ENCODE measurements at places on chromosomes 1 and 21.

GRCh38 chr1:12339396-12339795 lies 109.6 kb downstream of the VPS13D start:
- H3K4me3 ChIP-seq = no peak overlapping the region
- H3K27ac ChIP-seq = no peak overlapping the region
- peaks cover 38% of the 10 kb centered on the region for H3K36me3 ChIP-seq
- no peak for DNase-seq
- no peaks in the 10 kb centered on the region for H3K27me3 ChIP-seq

DNA sequence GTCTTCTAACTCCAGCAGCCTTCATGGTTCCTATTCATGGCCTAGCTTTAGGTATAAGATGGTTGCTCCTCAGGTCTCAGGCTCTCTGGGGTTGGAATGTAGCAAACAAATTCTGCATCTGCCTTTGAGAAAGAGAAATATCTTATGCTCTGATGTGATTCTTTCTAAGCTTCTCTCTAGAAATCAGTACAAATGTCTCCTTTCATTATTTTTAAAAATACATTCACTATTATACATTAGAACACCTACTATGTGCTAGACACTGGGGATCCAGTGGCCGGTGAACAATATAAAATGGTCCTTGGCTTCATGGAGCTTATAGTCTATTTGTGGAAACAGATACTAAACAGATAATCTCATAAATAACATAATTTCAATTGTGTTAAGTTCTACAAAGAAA lies 16.1 kb upstream of the TMEM39B start:
- DNase-seq = no peak
- no peak overlapping the region for H3K27ac ChIP-seq
- no peaks in the 10 kb centered on the region for H3K27me3 ChIP-seq

- H3K27me3 ChIP-seq = no peaks in the 10 kb centered on the region
- no peak for DNase-seq
- H3K36me3 ChIP-seq = no peaks in the 10 kb centered on the region
- no peaks in the 10 kb centered on the region for H3K4me1 ChIP-seq
- no peak overlapping the region for H3K27ac ChIP-seq
Measured at GRCh38 chr1:99352821-99353220, 88.5 kb downstream of the PLPPR4 start.

DNA sequence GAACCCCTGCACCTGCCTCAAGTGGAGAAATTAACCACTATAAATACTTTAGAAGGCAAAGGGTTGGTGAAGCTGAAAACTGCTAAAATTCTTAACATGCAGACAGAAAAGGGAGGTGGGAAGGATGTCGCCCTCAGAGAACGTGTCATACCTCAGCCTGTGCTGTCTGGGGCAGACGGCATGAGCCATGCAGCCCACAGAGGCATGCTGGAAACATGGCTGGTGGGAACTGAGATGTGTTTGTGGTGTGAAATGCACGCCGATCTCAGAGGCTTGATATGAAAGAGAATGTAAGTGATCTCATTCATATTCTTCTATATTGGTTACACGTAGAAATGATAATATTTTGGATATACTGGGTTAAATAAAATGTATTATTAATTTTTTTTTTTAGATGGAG lies 16.3 kb downstream of the AGPAT3 start:
- H3K36me3 ChIP-seq = peaks cover 26% of the 10 kb centered on the region
- no peak overlapping the region for H3K27ac ChIP-seq
- DNase-seq = no peak
- no peak overlapping the region for H3K4me3 ChIP-seq
- peaks cover 55% of the 10 kb centered on the region for H3K4me1 ChIP-seq
- no peaks in the 10 kb centered on the region for H3K27me3 ChIP-seq

DNA sequence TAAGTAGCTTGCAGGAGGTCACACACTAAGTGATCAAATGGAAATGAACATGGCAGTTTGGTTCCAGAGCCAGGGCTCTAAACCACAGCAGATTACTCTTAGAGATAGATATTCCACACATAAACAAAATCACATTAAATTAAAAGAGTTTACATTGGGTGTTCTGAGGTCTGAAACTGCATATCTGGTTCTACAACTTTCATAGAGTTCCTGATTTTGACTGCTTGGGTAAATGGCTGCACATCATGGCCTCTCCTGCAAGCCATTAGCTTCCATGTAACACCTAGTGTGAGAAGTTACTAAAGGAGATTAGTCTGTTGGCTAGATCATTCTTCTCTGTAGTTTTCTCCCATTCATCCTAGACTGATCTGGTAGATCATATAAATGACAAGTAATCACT lies 12.8 kb upstream of the XCL2 start:
- peaks cover 32% of the 10 kb centered on the region for H3K27me3 ChIP-seq
- H3K4me1 ChIP-seq = peaks cover 23% of the 10 kb centered on the region
- H3K36me3 ChIP-seq = no peaks in the 10 kb centered on the region

DNA sequence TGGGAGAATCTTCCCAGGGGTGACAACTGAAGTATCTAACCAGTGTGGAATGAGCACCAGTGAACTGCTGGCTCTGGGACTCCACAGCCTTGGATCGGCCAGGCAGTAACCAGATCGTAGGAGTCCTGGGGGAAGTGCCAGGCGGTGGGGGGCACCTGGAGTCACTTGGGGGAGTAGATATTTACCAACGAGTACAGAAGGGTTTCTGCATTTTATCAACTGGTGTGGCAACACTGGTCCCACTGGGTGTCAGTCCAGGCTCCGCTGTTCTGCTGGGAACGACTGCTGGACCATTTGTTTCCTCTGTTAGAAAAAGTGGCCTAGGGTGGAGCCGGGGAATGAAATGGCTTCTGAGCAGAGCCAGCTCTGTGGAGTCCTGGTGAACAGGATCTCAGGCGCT lies 14.4 kb downstream of the HEYL start:
- DNase-seq = no peak
- peaks cover 8% of the 10 kb centered on the region for H3K27me3 ChIP-seq
- no peak overlapping the region for H3K27ac ChIP-seq
- H3K4me1 ChIP-seq = no peaks in the 10 kb centered on the region
- no peak overlapping the region for H3K4me3 ChIP-seq

GRCh38 chr1:235864931-235865525 lies 1.7 kb downstream of the LYST start:
- DNase-seq = no peak
- H3K27me3 ChIP-seq = no peaks in the 10 kb centered on the region

DNA sequence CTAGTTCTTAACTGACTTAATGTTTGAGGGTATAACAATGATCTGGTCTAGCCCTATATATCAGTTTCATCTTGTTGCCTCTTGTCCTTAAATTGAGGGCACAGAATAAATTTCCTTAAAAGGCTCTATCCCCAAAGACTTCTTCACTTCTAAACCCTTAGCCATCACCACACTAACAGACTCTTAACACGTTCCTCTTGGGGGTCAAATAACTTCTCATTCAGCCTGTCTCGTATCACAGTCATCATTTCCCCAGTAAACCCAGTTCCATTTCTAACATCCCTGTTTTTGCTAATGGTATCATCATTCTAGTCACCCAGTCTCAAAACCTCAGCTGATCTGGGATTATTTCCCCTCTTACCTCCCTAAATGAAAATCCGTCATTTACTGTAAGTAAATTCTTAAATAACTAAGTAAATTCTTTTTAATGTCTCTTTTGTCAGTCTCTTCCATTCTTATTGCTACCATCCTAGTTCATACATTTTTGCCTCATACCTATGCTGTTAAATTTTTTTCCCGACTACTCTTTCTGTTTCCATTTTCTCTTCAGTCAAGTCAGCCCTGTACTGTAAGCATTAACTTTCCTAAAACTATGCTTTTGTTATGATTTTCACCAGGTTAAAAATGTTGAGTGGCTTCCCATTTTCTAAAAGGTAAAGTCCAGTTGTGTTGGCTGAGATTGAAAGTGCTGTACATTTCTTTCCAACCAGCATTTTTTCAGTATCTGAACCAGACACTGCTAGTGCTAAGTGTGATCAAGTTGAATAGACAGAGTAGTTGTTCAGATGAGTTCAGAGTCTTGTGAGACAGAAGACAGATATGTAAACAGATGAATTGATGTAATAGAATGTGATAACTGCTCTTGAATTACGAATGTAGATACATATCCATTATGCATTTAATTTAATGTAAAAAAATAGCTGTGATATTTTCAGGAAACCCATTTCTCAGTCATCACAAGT lies 6.9 kb downstream of the CTTNBP2NL start:
- peaks cover 7% of the 10 kb centered on the region for H3K27me3 ChIP-seq
- no peaks in the 10 kb centered on the region for H3K36me3 ChIP-seq
- no peak overlapping the region for H3K27ac ChIP-seq
- no peak overlapping the region for H3K4me3 ChIP-seq

GRCh38 chr1:230515451-230516145 lies 89.5 kb upstream of the PGBD5 start:
- no peak for DNase-seq
- H3K27ac ChIP-seq = no peak overlapping the region
- no peaks in the 10 kb centered on the region for H3K36me3 ChIP-seq
- no peaks in the 10 kb centered on the region for H3K4me1 ChIP-seq
- peaks cover 12% of the 10 kb centered on the region for H3K27me3 ChIP-seq

DNA sequence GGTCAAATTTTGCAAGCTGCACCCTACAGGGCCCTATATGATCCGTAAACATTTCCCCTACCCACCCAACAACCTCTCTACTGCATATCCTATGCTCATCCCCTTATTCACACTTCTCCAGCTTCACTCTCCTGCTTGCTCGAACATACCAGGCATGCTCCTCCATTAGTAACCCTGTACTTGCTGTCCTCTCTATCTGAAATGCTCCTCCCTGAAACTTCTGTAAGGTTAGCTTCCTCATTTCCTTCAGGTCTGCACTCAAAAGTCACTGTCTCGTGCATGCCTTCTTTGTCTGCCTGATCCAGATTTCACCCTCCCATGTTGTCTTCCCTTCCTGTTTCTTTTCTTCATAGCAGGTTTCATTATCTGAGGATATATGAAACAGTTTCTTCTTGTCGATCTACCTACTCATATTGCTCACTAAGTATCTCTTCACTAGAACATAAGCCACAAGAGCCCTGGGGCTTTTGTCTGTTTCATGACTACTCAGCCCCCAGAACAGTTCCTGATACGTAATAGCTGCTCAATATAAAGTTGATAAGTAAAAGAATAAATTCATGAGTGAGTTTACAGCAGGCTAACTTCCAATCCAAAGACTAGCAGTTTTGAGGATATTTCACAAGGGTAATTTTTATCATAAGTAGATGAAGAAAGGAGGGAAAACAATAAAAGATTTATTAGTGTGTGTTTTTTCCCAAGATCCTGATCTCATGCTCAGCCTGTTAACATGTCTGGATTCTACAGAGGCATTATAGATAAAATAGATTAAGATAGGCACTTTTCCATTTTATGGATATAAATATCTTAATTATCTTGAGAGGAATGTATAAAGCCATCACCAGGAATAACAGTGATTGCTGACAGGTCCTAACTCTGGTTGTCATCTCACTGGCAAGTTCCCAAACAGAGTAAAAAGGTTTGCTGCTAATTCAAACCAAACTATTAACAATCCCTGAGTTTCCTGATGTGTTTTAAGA lies 392.5 kb upstream of the ESRRG start:
- no peak overlapping the region for H3K4me3 ChIP-seq
- H3K27ac ChIP-seq = no peak overlapping the region
- no peaks in the 10 kb centered on the region for H3K4me1 ChIP-seq
- DNase-seq = no peak
- no peaks in the 10 kb centered on the region for H3K27me3 ChIP-seq
- H3K36me3 ChIP-seq = no peaks in the 10 kb centered on the region

GRCh38 chr21:35427320-35428000 lies 378.4 kb upstream of the RUNX1 start:
- H3K4me1 ChIP-seq = peaks cover 19% of the 10 kb centered on the region
- H3K36me3 ChIP-seq = peaks cover 3% of the 10 kb centered on the region
- no peak for DNase-seq
- H3K4me3 ChIP-seq = no peak overlapping the region

DNA sequence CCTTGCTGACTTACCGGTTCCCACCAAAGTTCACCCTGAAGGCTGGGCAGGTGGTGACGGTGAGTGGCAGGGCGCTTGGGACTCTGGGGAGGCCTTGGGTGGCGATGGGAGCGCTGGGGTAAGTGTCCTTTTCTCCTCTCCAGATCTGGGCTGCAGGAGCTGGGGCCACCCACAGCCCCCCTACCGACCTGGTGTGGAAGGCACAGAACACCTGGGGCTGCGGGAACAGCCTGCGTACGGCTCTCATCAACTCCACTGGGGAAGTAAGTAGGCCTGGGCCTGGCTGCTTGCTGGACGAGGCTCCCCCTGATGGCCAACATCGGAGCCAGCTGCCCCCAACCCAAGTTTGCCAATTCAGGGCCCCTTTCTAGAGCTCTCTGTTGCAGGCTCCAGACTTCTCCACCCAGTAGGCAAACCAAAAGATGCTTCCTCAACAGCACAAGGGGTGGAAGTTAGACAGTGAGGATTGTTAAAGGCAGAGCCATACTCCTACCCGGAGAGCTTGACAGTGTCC lies 16.4 kb upstream of the SEMA4A start:
- no peaks in the 10 kb centered on the region for H3K4me1 ChIP-seq
- H3K36me3 ChIP-seq = peaks cover 20% of the 10 kb centered on the region
